ENCODE measurements at places on chromosomes 13 and 19.

- DNase-seq: no peak
These were observed 14.2 kb downstream of the EFNB2 start for GRCh38 chr13:106521095-106521799.

- DNase-seq: no peak
These were observed 307.9 kb upstream of the MAB21L1 start for GRCh38 chr13:35784286-35784951.

DNA sequence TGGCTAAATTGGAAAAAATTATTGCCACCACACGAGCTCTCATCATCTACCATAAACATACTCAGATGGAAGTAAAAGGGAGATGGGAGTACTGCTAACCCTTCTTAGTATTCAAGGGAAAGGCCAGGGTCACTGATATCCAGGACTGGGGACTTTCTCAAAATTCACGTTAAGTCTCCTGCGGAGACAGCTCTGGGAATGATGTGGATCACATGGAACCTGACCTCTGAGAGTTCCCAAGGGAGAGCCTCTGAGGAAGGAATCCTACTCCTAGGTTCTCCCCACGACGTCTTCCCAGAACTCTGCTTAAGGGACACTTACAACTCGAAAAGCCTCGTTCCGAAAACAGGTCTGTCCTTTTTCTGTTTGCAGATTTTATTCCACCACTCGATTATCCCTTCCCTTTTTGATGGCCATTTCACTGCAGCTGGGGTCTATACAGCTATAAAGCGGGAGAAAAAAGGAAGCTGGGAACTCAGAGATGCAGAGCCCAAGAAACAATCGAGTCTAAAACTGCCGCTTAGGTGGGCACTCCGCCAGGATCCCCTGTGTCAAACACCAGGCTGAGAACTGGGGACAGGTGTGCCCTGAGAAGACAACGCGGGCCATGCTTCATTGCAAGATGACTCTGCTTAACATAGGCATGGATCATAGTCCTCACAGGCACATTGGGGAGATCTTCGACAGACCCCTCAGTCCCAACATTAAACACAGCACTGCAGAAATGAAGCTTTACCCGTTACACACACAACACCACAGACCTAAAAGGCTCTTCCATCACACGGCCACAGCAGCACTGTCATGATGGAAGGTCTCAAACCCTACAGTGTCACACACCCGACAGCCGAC is 823 bp upstream of the ZNF567 start:
- DNase-seq: no peak

GRCh38 chr13:23560571-23561089 is 9.6 kb upstream of the TNFRSF19 start:
- DNase-seq: no peak

DNA sequence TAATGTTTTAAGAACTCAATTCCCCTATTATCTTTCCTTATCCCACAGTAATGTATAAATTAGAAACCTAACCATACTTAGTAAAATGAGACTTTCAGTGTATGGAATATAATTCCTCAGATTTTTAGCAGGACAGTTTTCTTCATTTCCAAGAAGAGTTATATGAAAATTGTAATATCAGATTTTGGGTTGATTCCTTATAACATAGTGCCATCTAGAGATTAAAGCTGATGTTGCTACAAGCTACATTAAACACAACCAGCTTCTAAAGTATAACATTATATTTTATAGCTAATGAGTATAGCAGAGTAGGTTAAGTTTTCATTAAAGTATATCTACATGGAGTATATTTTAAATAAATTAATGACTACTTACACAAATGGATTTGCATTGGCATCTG is 99.7 kb upstream of the MIR17HG start:
- no peak for DNase-seq

DNA sequence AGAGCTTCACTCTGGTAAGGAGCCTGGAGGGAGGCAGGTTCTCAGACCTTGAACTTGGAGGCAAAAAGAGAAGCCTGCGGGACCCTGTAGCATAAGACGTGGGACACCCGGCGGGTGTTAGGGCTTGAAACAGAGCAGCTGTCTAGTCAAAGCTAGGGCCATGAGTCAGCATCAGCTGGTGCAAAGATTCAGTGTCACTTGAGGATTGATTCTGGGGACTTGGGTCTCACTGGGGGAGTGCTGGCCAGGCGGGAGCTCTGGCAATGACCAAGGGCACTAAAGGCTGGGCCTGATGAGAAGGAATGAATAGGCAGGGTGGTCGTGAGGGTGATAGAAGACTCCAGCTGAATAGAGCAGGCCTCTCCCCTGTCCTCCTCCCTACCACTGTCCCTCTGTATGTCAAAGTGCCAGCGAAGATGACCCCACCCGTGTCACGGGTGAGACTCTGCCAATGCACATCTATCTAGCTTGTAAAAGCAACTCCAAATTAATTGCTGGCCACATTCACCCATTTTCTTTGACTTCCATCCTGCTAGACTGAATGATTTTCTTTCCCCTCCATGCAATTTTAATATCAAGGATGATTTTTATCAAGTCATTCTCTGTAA is 97.1 kb downstream of the MBNL2 start:
- no peak for DNase-seq

- DNase-seq: no peak
These were observed 10.0 kb upstream of the IGSF23 start for GRCh38 chr19:44603201-44603945.

- no peak for DNase-seq
These were observed 6.1 kb upstream of the BTBD2 start for GRCh38 chr19:2021453-2022140.

DNA sequence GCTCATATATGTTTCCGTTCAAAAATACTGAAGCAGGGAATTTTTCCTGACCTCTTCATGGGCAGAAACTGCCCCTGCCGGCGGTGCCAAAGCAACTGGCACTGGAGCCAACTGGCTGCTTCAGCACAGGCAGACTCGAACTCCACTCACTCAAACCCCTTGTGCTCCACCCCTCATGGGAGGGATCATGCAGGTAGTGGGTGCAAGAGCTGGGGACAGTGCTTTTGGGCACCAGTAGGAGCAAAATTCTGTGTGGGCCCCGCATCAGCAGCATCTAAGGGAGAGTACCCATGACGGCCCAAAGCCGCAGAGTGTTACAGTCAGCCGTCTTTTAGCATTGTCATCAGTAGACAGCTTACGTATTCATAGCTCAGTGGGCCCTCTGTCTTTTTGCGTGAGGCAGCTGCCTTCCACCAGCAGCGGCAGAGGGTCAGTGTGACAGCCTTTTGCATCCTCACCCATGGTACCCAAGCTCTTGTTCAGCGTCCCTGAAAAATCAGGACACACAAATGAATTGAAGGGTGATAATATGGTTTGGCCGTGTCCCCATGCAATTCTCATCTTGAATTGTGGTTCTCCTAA is 393.8 kb downstream of the SLITRK6 start:
- no peak for DNase-seq

GRCh38 chr13:31053091-31053490 is 108.6 kb downstream of the HSPH1 start:
- DNase-seq: no peak

- no peak for DNase-seq
These were observed 97.3 kb downstream of the CACNA1A start for GRCh38 chr19:13408889-13409518.

- DNase-seq: no peak
These were observed 15.1 kb downstream of the NALCN start for GRCh38 chr13:101401196-101401595.

Measured in NCI-H187 treated with DMSO at 0.1 percent for 48 hours (cell line).